ENCODE measurements at places on chromosomes 4 and X.

GRCh38 chrX:112941209-112941837 lies 100.7 kb upstream of the AMOT start:
- DNase-seq, result no peak

DNA sequence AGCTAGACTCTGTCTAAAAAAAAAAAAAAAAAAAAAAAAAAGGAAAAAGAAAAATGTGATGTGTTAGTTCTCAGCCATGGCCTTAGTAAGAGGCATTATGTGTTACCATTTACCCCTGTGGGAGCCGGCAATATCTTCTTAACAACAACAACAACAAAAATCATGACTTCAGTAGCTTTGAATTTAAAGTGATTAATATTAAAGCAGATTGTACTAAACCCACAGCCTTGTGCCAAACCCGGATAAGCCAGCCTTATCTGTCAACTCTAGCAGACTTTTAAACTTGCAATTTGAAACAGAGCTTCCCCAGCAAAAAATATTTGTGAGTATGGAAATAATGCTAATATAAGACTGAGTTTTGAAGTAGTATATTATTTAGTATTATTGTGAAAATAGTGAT lies 462.1 kb upstream of the GNPDA2 start:
- no peak for DNase-seq

GRCh38 chr4:183659029-183659871 lies at the start of the genes RWDD4 and TRAPPC11:
Gene RWDD4 (minus strand): TSS chr4:183659185. CDS start chr4:183658952, 233 bp downstream.
Gene TRAPPC11 (plus strand): TSS chr4:183659293. CDS start chr4:183663868, 4,575 bp downstream.
- peak; percentile 96 for DNase-seq

DNA sequence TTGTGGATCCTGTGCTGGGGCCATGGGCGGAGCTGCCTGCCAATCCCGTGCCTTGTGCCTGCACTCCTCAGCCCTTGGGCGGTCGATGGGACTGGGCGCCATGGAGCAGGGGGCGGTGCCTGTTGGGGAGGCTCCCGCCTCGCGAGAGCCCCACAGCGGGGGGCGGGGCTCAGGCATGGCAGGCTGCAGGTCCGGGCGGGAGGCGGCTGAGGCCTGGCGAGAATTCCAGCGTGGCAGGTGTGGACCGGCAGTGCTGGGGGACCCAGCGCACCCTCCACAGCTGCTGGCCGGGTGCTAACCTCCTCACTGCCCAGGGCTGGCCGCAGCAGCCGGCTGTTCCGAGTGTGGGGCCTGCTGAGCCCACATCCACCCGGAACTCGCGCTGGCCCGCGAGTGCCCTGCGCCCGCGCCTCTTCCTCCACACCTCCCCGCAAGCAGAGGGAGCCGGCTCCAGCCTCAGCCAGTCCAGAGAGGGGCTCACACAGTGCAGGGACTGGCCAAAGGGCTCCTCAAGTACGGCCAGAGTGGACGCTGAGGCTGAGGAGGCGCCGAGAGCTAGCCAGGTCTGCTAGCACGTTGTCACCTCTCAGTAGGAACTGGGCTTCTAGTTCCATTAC lies 85.9 kb downstream of the GBA3 start:
- no peak for DNase-seq

DNA sequence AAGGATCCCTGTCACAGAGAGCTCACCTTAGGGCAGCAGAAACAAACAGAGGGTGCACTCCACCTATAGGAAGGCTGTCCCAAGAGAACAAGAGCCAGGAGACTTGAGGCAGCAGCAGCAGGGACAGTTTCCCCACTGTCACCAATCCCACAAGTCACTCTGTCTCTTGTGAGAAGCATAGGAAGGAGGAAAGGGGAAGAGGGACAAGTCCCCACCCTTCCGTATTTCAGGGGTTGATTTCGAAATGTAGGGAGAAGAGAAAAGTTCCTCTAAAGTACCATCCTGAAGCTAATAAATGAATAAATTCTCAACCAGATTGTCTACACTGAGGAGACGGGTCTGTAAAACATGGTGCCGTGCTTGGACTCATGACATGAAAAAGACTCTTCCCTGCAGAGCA lies 9.5 kb upstream of the TLR8 start:
- DNase-seq, result no peak

- no peak for DNase-seq
These were observed 15.3 kb downstream of the AMER1 start for GRCh38 chrX:64190136-64190740.

- DNase-seq, result no peak
These were observed 86.0 kb downstream of the SEL1L3 start for GRCh38 chr4:25776795-25777194.

GRCh38 chr4:1793496-1793840 lies 375 bp downstream of the FGFR3 start:
- DNase-seq, result peak; percentile 60

DNA sequence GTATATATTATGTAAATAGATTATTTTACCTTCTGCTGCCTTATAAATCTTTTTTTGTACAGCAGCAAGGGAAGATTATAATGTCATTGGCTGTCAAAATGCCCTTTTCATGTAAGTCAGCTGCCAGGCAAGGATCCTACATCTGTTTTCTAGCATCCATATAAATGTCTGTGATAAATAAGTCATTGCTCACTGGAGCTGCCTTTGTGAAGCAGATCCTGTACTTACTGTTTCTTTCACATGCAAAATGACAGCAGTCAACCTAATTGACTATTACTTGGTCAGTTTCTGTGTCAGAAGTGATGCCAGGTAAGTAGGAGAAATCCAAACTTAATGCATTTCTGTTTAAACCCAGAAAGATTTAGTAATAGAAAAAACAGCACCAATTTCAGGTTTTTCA lies 620.7 kb downstream of the RPA4 start:
- DNase-seq, result no peak

DNA sequence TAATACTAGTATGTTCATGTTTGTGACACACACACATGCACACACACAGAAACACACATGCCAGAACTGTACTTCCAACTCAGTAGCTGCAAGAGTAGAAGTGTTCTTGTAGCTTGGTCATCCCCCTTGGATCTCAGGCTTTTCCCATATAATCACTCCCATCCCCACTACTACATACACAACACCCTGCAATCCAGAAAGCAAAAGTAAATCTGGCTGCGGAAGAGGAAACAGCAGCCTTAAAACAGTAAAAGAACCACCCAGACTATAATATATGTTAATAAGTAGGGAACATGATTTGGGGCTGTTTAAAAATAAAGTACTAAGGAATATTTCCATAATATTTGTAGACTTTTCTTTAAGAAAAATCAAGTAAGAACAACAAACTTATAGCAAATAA lies 103.2 kb downstream of the AMMECR1 start:
- DNase-seq, result no peak

DNA sequence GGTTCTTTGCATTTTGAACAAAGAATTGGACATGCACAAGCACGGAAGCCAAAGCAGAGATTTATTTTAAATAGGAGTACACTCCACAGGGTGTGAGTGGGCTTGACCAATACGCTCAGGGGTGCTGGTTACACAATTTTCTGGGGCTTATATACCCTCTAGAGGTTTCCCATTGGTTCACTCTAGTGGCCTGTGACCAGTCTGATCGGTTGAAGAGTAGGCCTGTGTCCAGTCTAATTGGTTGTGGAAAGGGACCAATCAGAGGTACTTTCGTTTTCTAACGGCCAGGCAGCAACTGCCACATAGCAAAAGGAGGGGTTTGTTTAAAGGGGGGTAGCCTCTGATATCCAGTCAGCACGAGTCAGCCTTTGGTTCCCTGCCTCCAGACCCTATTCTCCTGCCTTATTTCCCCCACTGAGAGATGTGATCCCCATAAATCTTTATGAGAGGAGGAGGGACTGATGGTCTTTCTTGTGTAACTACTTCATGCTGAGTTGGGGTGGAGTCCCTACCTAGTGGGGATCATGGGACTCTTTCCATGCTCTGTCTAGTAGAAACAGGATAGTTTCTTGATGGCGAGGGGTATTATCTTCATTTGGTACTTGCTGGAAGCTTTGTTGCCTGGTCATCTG lies 11.3 kb upstream of the AREG start:
- DNase-seq, result no peak

GRCh38 chrX:27163236-27163635 lies 299.9 kb downstream of the PPP4R3C start:
- DNase-seq, result no peak

- DNase-seq, result peak; percentile 5
These were observed 68.0 kb upstream of the ATXN3L start for GRCh38 chrX:13387666-13388494.

GRCh38 chr4:38149997-38150671 lies 189.9 kb downstream of the PTTG2 start:
- DNase-seq, result no peak

DNA sequence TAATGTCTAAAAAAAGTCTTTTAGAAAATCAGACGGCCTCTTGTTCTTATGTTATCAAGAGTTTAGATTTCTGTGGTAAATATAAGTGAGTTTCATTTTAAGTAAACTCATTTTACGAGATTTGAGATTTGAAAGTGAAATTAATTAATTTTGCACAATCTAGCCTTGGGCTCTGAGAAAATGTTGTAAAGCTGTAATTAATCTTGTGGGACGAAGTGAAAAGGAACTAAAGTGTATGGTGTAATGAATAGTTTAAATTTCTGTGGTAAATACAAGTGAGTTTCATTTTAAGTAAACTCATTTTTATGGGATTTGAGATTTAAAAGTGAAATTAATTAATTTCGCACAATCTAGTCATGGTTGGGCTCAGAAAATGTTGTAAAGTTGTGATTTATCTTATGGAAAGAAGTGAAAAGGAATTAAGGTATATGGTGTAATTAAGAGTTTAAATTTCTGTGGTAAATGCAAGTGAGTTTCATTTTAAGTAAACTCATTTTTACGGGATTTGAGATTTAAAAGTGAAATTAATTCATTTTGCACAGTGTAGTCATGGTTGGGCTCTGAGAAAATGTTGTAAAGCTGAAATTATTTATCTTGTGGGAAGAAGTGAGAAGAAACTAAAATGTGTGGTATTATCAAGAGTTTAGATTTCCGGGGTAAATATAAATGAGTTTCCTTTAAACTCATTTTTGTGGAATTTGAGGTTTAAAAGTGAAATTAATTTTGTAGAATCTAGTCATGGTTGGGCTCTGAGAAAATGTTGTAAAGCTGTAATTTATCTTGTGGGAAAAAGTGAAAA lies 1.6 kb downstream of the SCML1 start:
- DNase-seq, result no peak

GRCh38 chrX:97039363-97040029 lies 155.8 kb downstream of the RPA4 start:
- peak; percentile 3 for DNase-seq

- DNase-seq, result no peak
These were observed 103.5 kb downstream of the TMA16 start for GRCh38 chr4:163598028-163598427.

GRCh38 chr4:106803083-106803482 lies 233.0 kb downstream of the DKK2 start:
- no peak for DNase-seq

- no peak for DNase-seq
These were observed 10.4 kb downstream of the MAD2L1 start for GRCh38 chr4:120056246-120056645.

DNA sequence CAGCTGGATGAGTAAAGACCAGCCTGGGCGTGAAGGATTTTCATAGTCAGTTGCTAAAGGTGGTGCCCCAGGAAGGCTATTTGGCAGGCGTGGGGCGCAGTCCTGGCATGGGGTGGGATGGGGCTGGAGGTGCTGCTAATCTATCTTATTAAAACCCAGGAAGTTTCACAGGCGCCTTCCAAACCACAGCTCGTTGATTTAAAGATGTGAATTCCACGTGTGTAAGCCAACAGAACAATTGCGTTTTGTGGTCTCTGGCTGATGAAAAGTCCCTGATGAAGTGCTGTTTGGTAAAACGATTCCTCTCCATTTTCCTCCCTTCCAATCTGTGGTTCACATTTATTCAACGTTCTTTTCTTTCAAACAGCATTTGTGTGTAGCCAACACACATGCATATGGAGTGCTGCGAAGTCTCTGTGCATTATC lies 105.0 kb downstream of the TBL1X start:
- no peak for DNase-seq
